ENCODE measurements at places on chromosomes 7 and 10.

DNA sequence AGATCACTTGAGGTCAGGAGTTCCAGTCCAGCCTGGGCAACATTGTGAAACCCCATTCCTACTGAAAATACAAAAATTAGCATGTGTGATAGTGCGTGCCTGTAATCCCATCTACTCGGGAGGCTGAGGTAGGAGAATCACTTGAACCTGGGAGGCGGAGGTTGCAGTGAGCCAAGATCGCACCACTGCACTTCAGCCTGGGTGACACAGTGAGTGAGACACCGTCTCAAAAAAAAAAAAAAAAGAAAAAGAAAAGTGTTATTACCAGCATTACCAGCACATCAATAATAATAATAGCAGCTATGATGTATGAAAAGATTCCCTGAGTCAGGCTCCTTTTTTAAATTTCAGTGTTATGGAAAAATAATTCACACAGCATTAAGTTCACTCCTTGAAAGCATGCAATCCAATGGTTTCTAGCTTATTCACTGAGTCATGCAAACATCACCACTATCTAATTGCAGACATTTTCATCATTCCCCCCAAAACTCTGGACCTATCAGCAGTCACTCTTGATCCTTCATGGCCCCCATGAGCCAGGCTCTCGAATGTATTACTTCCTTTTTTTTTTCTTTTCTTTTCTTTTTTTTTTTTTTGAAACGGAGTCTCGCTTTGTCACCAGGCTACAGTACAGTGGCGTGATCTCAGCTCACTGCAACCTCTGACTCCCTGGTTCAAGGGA is 228.4 kb downstream of the FANK1 start:
- no peak for DNase-seq

DNA sequence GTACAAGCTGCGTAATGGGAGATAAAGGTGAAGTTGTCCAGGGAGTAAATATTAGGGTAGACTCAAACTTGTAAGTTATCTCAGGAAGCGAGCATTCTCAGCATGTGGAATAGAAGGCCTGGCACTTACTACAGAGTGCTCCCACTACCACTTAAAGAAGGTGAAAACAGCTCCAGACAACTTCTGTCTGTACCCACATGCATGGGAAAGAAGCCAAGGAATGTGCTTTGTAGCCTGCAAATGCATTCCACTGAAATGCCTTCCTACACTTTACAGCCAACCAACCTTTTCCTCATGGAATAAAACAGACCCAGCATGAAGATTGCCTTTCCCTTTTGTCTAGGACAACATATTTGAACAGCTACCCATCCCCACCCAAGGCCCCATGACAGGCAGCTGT is 45.4 kb upstream of the NPSR1 start:
- DNase-seq, result no peak

DNA sequence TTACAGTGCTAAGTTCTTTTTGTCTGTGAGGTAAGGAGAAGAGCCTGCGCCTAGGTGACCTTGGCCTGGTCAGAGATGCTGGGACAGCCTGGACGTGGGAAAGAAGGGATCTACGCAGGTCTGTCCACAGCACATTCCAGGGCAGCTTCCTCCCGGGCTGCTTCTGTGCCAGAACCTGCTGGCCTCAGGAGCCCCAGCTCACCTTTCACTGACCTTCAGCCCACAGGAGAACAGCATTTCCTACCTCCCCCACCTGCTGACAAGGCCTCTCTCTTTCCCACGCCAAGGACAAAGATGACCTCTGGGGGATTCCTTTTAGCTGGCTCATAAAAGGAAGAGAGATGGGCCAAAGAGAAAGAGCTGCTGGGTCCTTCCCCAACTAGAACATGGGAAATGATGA is 260.6 kb downstream of the KCNMA1 start:
- no peak for DNase-seq

DNA sequence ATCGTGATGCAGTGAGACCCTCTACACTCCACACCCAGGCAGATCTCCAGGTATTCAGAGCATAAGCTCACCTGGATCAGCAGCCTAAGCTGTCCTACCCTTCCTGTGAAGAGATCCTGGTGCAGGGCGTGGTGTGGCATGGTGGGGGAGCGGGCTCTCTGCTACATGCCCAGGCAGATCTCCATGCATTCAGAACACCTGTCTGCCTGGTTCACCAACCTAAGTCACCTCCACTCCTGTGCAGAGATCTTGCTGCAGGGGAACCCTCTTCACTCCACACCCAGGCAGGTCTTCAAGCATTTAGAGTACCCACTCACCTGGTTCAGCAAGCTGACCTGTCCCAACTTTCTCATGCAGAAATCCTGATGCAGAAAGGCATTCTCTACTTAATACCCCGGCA is 394.4 kb upstream of the SEMA3A start:
- DNase-seq, result no peak

DNA sequence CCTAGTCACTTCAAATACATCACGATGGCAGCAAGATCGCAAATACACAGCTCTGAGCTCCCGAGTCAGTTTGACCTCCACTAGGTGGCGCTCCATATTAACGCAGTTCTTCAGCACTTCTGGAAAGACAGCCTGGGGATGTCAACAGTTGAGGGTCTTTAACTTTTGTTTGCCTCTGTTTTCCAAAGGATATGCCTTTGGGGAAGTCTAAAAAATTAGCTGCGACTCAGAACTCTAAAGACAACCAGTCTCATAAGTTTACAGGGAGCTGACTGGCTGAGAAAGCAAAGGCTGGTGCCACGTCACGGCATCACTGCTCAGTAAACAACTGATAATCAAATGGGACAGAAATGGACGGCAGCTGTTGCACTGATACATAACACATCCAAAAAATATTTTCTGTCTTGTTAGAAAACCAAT is 458.8 kb downstream of the SORCS1 start:
- peak; percentile 22 for DNase-seq

GRCh38 chr7:42453931-42454361 is 216.9 kb upstream of the GLI3 start:
- no peak for DNase-seq

Data from HuH-7 (cell line).